ENCODE measurements at places on chromosomes 1 and 21. TPM values are rescaled to one million over a fixed set of nuclear protein-coding genes. Genes with fewer than 3 reads are reported as not detected.

The FMN2 gene
- polyA plus RNA-seq = 7.2 TPM

The NBL1 gene
- polyA plus RNA-seq = 34.9 TPM

GRCh38 chr1:67460676-67461500 lies 30.7 kb upstream of the SERBP1 start:
- no peak for DNase-seq

DNA sequence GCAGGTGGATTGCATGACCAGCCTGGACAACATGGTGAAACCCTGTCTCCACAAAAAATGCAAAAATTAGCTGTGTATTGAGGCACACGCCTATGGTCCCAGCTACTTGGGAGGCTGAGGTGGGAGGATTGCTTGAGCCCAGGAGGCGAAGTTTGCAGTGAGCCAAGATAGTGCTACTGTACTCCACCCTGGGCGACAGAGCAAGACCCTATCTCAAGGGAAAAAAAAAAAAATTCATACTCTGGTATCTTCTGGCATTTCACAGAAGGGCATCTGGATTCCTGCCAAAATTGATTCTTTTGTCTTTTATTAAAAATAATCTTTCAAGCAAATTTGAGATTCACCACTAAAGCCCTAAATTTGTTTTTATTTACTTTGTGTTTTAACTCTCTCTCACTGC lies 19.2 kb downstream of the CLIC4 start:
- no peak for DNase-seq

- no peak for DNase-seq
These were observed 95.6 kb downstream of the RERE start for GRCh38 chr1:8721679-8722324.

DNA sequence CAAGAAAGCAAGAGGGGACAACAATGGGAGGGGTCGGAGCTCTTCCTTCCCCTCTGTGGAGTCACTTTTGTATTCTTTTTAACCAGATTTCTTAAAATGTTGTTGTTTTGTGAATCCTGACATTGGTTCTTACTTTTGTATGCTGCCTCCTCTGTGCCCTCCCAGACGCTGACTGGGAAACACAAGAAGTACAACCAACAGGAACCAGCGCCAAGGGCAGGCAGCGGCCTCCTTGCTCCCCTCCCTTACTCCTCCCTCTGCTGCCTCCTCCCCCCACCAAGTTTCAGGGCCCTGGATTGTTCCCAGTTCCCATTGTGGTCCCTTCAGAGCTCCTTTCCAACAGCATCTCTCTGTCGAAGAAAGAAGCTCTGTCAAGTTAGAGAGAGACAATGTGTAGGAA lies 111.1 kb downstream of the BRINP2 start:
- no peak for DNase-seq

DNA sequence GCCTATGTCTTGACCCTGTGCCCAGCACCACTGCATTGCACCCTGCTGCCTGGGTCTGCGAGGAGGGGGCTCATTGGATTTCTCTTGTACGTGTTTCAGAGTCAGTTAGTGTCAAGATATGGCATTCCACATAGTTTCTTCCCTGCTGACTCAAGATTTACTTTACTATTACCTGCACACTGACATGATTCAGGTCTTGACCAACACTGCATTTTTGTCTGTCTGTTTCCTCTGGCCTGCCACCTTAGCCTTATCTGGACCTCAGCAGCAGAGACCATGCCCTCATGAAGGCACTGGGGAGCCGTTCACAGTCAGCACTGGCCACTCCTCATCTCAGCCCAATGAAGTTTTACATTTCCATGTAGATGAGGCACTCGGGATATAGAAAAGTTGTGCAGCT lies 155.4 kb downstream of the DHRS3 start:
- DNase-seq = no peak

GRCh38 chr1:10716840-10717239 lies 79.6 kb downstream of the CASZ1 start:
- DNase-seq = no peak

The RGS16 gene
- polyA plus RNA-seq = 0.79 TPM

DNA sequence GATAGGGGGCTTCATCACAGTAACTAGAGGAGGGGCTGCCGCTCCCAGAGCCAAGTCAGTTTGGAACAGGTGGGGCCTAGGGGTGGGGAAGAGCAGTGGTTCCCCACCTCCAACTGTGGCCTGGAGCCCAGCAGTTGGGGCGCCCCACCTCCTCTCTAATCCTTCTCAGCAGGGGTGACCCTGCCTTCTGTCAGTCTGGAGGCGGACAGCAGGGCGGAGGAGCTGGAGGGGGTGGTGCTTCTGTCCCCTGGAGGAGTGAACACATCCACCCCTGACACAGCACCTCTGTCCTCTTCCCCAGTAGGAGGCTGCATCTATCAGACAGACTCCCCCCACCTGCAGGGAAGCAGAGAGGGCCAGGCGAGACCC lies 73.8 kb downstream of the MRPL37 start:
- DNase-seq = peak; percentile 60

- no peak for DNase-seq
These were observed 64.2 kb downstream of the CYYR1 start for GRCh38 chr21:26508903-26509302.

DNA sequence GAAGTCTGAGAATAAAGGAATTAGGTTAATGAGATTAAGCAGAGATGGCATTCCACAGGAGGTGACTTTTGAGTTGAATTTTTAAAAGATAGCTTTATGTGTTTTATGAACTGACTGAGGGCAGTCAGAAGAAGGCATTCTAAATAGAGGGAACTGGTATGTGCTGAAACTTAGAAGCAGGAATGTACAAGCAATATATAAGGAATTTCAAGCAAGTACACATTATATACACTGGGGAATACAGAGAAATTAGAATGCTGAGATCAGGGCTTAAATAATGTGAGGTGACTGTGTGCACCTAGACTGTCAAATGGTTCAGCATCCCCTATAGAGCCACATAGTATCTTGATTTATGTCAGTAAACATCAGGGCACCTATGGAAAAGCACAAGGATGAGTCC lies 19.3 kb downstream of the WNT2B start:
- DNase-seq = no peak

- DNase-seq = peak; percentile 85
These were observed 4.9 kb downstream of the PTPN7 start for GRCh38 chr1:202155478-202156021.

The CCDC27 gene
- polyA plus RNA-seq = not detected

- no peak for DNase-seq
These were observed 127.8 kb upstream of the IGSF21 start for GRCh38 chr1:17979815-17980214.

GRCh38 chr21:27086630-27087029 lies 119.7 kb upstream of the ADAMTS5 start:
- no peak for DNase-seq

- DNase-seq = no peak
These were observed 37.2 kb upstream of the TSPEAR start for GRCh38 chr21:44748621-44749020.

- DNase-seq = no peak
These were observed 14.1 kb downstream of the DYRK3 start for GRCh38 chr1:206649261-206649921.

GRCh38 chr1:100810360-100810759 lies 84.3 kb downstream of the EXTL2 start:
- no peak for DNase-seq

DNA sequence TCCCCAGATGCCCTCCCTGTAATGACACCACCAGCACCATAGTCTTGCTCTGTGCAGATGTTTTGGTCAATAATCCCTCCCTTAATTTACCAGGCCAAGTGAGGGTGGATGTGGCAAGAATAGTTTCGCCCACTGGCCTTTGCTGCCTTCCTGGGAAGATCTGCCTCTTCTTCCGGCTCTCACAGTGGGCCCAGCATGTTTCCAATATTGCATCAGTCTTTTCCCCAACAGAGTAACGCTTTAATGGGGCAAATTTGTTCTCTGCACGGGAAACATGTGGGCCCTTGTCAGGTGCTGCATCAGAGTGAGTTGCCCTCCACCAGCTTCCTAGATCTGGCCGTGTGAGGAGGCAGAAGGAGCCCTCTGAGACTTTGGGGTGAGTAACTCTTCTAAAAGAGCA lies 12.0 kb upstream of the ALX3 start:
- no peak for DNase-seq

GRCh38 chr1:158248771-158249170 lies 5.5 kb upstream of the CD1A start:
- no peak for DNase-seq
